Hematopoietic multipotent progenitor cell (in vitro differentiated cells): ENCODE measurements at places on chromosomes 13 and 19.

DNA sequence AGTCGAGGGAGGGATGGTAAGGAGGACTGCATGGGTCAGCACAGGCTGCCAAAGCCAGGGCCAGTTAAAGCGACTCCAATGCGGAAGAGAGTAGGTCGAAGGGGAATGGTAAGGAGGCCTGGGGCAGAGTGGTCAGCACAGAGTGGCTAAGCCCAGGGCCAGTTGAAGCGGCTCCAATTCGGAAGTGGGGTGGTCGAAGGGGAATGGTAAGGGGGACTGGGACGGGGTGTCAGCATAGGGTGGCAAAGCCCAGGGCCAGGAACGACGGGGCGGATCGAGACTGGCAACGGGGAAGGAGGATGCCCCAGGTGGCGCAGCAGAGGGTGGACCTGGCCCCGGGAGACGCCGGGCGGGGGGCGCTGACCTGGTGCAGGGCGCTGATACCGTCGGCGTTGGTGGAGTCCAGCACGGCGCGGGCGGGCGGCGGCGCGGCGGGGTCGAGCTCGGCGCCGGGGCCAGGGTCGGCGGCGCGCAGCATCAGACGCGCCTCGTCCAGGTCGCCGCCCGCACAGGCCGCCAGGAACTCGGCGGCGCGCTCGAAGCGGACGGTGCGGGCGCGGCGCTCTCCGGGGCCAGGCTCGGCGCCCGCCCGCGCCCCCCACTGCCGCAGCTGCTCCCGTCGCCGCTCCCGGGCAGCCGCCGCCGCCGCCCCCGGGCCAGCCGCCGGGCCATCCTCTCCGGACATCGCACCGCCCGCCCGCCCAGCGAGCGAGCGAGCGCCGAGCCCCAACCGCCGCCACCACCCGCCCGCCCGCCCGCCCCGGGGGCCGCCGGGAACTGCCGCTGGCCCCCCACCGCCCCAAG is at the start of gene PPP1R12C:
Gene PPP1R12C (minus strand): TSS at position 779 of the 804 bp plus-strand sequence. CDS start 94 bp downstream, at position 685.
- peak; percentile 13 for DNase-seq

DNA sequence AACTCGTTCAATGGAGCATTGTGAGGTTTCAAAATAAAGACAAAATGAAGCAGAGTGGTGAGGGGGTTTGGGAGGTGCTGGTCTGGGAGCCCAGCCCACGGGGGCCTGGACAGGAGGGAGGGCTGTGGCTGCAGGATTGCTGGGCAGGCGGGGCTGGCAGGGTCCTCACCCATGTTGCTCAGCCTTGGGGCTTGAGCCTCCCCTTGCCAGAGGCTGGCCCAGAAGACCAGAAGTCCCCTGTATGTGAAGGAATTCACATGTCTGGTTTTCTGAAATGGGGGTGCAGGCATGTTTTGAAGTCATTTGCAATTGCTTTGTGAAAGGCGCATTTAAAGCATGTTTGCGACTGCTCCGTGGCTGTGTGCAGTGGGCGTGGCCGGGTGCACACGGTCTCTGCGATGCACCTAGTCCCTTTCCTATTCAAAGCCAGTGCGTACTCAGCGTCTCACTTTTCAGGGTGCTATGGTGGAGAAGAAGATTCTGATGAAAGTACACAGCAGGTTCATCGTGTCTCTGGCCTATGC is 2.3 kb downstream of the GRK1 start:
- DNase-seq = no peak

DNA sequence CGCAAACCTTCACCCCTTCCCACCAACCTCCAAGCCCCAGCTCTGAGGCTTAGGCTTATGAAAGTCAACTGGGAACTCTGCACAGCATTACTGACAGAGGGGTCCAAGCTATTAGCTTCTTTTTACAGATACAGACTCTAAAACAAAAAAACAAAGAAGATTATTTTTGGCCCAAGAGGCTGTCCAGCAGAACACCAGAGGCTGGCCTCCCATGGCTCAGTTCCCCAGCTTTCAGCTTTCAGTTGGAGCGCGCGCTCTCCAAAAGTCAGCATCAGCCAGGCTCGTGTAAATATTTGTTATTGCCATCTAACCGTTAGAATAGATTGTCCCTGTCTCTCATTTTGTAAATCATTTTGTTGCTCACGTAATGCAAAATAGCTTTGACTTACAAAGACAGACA is 58.4 kb downstream of the ZIC5 start:
- no peak for DNase-seq

- DNase-seq = no peak
Observed at GRCh38 chr13:40254394-40254793, 412.0 kb downstream of the FOXO1 start.

- no peak for DNase-seq
Observed at GRCh38 chr19:39817888-39818561, 15.9 kb downstream of the DYRK1B start.

GRCh38 chr19:11321191-11322126 is 18.0 kb downstream of the RAB3D start:
- DNase-seq = peak; percentile 76

DNA sequence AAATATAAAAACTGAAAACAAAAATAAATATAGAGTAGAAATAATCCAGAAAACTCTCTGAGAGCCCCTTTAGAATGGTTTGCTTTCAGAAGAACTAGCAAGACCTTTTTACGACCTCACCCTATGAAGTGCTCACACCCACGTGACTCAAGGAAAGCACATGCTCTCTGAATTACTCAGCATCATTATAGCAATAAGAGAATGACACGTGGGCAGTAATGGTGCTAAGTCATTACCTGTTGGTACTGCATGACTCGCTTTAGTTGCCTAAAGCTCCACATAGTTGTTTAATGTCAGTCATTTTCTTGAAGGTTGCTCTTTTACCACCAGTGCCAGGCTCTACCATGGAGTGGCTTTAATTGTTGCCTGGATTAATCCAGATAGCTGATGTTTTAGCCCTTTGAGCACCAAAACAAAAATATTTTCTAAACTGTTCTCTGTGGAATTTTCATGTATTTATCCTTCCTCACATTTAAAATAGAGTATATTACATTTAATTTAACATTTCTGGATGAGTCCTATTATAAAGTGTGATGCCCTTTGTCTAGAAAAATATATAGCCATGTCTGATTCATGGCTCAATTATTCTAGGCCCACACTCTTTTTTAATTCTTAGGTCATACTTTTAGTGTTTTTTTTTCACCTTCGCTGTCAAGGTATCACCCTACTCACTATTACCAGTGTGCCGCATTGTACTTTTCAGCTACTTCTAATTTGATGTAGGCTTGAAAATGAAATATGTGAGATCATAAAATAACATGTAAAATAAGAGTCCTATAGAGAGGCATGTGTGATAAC is 56.8 kb downstream of the THSD1 start:
- DNase-seq = peak; percentile 5

- DNase-seq = no peak
Observed at GRCh38 chr13:66362485-66362884, 867.7 kb downstream of the PCDH9 start.

DNA sequence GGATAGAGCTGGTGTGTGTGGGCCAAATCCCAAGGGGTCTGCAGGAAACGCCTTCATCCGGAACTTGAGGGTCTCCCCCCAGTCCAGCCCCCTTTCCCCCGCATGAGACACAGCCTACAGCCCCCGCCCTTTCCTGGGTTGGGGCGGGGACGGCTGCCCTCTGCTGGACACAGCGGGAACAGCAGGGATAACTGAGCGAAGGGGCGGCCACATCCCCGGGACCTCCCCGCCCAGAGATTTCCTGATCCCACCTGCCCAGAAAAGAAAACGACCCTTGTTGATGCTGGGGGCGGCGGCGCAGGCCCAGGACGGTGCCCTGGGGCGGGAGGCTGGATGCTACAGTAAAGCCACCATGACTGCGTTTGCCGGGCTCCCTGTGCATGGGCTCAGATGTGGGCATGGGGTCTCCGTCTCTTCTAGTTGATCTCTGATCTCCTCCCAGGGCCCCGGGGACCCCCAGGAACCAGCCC is 14.2 kb downstream of the ONECUT3 start:
- no peak for DNase-seq

GRCh38 chr19:51421229-51422052 is 4.0 kb upstream of the SIGLEC10 start:
- no peak for DNase-seq

- no peak for DNase-seq
Observed at GRCh38 chr13:32409001-32409313, 19.0 kb downstream of the N4BP2L1 start.

GRCh38 chr19:28019371-28019770 is 1193.6 kb downstream of the UQCRFS1 start:
- DNase-seq = no peak

DNA sequence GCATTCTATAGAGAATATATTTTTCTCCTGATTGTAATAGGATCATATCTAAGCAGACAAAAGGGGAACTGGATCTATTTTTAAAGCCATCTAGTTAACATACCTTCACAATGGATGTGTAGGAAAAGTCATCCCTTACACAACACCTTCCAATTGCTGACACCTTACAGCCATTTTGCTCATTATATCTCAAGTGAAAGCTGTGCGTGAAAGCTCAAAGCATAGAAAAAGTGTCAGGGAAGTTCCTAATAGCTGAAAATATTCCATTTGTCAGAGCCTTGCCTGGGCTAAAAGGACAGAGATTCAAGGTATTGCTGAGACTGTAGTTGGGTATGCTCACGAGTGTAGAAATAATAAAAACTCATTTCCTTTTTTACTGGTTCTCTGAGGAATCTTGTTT is 340.6 kb upstream of the KLHL1 start:
- no peak for DNase-seq

- no peak for DNase-seq
Observed at GRCh38 chr13:99959127-99959539, 12.4 kb downstream of the ZIC5 start.

DNA sequence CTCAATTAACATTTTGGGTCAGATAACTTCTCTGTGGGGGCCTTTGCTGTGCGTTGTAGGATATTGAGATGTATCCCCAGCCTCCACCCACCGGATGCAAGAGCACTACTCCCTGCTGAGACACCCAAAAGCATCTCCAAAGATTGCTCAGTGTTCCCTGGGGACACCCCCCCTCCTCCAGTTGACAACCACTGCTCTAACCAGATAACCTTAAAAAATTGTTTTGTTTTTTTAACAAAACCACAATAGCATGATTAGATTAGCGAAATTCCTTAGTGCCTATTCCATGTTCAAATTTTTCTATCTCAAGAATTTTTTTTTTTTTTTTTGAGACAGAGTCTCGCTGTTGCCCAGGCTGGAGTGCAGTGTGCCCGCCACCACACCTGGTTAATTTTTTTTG is 2.6 kb upstream of the EPN1 start:
- no peak for DNase-seq

- DNase-seq = no peak
Observed at GRCh38 chr13:23617551-23618024, 47.4 kb downstream of the TNFRSF19 start.

DNA sequence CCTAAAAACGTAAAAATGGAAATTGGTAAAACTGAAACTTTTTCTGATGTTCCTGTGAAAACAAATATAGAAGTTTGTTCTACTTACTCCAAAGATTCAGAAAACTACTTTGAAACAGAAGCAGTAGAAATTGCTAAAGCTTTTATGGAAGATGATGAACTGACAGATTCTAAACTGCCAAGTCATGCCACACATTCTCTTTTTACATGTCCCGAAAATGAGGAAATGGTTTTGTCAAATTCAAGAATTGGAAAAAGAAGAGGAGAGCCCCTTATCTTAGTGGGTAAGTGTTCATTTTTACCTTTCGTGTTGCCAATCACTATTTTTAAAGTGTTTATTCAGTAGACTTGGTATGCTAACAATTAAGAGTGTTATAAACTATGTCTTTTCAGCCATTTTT is 25.6 kb downstream of the BRCA2 start:
- DNase-seq = no peak

- peak; percentile 81 for DNase-seq
Observed at GRCh38 chr13:32669030-32669646, 82.9 kb downstream of the PDS5B start.

DNA sequence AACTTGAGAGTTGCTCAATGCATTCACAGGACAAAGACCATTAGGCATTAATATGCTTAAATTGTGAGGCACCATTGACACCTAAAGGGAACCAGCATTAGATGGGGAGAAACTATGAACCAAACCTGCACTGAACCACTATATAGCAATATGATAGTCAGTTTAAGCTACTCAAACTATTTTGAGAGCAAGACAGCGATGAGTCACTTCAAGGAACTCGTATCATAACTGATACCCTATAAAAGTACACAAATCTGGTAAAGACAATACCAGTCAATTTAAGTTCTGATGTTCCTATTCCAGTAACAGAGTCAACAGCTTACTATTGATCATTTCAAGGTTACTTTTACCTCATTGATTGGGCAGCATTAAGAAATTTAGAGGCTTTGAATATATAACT is 151.3 kb upstream of the ATXN8OS start:
- no peak for DNase-seq

DNA sequence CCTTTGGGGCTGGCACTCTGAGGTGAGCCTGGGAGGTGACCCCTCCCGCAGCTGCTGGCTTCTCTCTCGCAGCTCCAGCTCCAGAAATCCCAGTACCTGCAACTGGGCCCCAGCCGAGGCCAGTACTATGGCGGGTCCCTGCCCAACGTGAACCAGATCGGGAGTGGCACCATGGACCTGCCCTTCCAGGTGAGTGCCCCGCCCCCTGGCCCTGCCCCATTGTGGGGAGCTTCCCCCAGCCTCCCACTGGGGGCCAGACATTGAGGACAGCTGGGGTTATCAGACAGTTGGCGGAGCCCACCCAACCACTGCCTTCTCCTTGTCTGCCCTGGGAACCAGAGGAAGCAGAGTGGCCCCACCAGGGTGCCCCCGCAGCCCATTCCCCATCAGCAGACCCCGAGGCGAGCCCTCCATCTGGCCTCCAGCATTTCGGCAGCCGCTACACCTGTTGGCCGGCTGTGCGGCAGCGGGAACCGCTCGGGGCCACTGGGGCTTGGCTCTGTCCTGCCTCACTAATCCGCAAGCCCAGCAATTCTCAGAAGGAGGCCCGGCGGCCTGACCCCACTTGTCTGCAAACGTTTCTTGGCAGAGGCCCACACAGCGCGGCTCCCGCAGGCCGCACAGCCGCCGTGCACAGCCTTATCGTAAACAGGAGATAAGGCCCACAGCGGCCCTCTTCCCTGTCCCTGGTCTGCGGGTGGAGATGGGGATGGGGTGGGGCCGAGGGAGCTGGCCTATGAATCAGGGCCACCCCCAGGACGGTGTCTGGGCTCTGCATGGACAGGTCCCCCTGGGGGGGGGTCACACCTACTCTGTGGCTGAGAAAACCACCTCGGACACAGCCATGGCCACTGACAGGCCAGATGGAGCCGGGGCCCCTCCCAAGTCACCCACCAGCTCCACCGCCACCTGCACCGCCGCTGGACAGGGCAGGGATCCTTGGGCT is 48.0 kb downstream of the COMP start:
- DNase-seq = peak; percentile 9

GRCh38 chr19:38726284-38726673 is 18.0 kb downstream of the CAPN12 start:
- no peak for DNase-seq

GRCh38 chr13:28429685-28430290 is 65.1 kb downstream of the FLT1 start:
- DNase-seq = no peak

GRCh38 chr13:50574731-50575130 is 268.8 kb downstream of the DLEU7 start:
- DNase-seq = no peak

- DNase-seq = no peak
Observed at GRCh38 chr19:32465176-32465575, 59.6 kb downstream of the DPY19L3 start.

GRCh38 chr13:40247845-40248244 is 418.6 kb downstream of the FOXO1 start:
- DNase-seq = no peak

- no peak for DNase-seq
Observed at GRCh38 chr13:112815871-112816270, 126.0 kb downstream of the ATP11A start.

GRCh38 chr13:72763411-72763810 is 18.3 kb downstream of the DIS3 start:
- no peak for DNase-seq

- peak; percentile 51 for DNase-seq
Observed at GRCh38 chr19:36528921-36529518, 949 bp upstream of the ZNF260 start.

- DNase-seq = no peak
Observed at GRCh38 chr13:77139306-77139705, 112.3 kb upstream of the FBXL3 start.
